ENCODE measurements at places on chromosomes 3 and 15.

GRCh38 chr3:26460985-26461384 is 161.6 kb upstream of the LRRC3B start:
- no peak for DNase-seq

GRCh38 chr3:56119575-56120349 is 348.5 kb downstream of the ERC2 start:
- no peak for DNase-seq

- DNase-seq, result no peak
These were observed 52.9 kb downstream of the TRPM7 start for GRCh38 chr15:50633653-50634052.

- no peak for DNase-seq
These were observed 47.4 kb downstream of the CCR4 start for GRCh38 chr3:32998631-32999451.

- DNase-seq, result no peak
These were observed 61.3 kb downstream of the CTDSPL start for GRCh38 chr3:37922721-37923568.

DNA sequence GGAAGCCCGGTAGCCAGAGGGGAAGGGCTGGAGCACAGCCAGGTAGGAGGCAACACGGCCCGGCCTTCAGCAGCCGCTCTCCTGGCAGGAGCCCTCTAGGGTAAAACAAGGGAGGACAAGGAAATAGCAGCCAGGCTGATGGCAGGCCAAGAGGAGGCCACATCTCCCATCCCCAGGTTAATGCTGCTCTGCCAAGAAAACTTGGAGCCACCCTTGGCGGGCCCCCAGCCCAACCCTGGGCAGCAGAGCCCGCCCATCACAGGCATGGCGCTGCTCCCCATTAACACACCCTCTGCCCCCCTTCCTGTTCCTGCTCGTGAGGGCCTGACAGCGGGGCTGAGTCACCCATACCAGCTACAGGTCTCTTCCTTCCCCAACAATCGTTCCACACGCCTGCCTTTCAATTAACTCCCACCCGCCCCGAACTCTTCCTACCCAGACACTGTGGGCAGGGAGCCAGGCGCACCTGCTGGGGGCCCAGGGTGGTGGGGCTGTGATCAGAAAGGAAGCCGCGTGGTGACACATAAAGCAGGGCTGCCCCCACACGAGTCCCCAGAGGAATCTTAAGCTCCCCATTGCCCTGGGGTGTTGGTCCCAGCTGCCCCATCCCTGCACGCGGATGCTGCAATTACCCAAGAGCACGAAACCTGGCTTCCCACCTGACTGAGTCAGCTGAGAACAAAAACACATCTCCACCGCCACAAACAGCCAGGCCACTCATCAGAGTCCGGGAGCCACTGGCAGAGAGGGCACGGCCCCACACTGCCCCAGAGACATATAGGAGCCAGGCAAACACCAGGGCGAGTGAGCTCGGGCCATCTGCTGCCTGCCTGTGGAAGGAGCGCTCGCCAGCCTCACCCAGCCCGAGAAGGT is at the start of gene C15orf62:
C15orf62 (plus strand) TSS at position 707 of the 873 bp plus-strand sequence. CDS start 516 bp downstream, outside the sequence.
- no peak for DNase-seq

DNA sequence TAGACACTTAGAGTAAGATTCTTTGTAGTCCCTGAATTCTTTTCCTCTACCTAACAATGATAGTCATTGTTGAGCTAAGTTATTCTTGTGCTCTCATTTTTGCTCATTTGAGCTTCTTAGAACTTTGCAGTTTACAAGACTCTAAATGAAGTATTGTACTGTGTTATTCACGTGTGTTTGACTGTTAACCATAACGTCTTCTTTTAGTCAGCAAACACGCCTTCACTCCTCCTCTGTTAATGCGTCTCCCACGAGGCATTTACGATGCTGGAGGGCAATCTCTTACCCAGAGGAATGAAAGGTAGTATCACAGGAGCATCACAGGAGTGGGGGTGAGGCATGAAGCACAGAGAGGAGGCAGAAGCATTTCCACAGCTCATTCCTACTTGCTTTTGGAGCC is 14.8 kb upstream of the P2RY14 start:
- DNase-seq, result no peak

GRCh38 chr3:176469694-176470205 is 727.5 kb downstream of the TBL1XR1 start:
- DNase-seq, result no peak

GRCh38 chr15:98753726-98754656 is 105.7 kb downstream of the IGF1R start:
- no peak for DNase-seq

DNA sequence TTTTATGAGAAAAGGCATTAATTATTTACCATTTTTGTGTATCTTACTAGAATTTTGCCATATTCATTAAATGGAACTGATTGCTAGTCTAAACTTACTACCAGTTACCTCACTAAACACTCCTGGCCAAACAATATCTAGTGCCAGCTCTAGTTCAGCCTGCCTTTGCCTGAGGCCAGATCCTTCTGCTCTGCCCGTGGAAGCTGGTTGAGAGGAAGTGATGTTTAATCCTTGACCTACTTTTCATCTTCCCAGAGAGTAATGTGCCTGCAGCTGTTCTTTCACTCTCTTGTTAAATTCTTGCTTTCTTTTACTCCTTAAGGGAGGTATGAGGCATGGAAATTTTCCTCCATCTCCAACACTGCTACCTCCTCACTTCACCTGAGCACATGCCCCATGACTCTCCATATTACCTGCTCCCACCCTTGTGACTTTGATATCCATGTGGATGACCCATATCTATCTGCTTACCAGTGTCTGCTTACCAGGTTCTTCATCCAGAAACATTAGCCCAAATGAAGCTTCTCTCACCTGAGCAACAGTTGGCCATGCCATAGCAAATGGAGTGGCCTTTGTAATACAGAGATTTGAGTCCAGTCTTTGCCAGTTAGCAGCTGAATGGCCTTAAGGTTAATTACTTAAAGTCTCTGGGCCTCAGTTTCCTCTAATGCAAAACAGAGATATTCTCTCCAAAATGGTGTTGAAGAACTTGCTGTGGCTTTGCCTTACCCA is 53.4 kb downstream of the UBE2E1 start:
- DNase-seq, result no peak

DNA sequence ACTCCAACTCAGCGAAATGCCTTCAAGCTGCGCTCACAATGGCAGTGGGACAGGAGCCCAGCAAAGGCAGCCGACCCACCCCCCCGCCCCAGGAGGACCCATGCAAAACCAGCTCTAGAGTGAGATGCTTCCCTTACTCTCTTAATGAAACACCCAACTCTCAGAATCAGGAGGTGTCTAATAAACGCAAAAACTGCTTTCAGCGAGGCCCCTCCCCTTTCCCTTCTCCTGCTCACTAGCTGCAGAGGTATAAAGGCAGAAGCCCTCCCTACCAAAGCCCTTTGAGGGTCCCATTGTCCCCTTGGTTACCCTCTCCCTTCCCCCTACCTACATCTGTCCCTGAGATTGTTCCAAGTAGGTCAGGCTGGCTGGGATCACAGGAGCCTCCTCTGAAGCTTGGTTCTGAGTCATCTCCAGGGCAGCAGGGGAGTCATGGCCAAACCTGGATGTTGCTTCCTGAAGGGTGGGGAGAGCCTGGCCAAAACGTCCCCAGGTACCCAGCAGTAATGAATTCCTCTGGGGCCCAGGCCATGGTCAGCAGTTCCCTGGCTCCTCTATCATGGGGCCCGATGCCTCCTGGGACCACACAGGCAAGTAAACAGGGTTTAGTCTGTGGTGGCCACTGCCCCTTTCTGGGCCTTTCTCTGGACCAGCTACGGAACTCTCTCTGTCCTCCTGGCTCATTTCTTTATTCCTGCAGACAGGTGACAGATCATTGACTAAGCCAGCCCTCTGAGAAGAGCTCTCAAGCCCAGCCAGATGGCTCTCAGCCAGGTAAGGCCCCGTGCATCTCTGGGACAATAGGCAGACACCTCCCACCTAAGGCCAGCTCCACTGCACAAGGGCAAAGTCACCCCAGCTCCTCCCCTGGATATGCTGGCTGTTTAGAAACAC is 8.6 kb downstream of the KLHL25 start:
- DNase-seq, result no peak

DNA sequence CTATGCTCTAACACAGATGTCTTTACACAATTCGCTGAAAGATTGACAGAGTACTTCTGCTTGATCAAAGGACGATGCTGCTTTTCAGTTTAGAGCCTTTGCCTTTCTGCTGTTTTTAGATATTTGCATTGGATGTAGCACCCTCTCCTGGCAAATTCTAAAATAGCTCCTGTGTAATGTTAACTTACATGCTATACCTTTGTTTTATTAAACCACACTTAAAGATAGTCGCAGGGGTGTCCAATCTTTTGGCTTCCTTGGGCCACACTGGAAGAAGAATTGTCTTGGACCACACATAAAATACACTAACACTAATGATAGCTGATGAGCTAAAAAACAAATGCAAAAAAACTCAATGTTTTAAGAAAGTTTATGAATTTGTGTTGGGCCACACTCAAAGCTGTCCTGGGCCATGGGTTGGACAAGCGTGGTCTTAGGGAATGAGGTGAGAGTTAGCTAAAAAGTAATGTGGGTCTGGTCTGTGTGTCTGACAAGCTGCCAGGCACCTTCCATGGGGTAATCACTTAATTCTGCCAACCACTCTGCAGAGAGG is 62.9 kb downstream of the ATG7 start:
- DNase-seq, result no peak

- DNase-seq, result no peak
These were observed 15.3 kb downstream of the TTC21A start for GRCh38 chr3:39122813-39123212.

DNA sequence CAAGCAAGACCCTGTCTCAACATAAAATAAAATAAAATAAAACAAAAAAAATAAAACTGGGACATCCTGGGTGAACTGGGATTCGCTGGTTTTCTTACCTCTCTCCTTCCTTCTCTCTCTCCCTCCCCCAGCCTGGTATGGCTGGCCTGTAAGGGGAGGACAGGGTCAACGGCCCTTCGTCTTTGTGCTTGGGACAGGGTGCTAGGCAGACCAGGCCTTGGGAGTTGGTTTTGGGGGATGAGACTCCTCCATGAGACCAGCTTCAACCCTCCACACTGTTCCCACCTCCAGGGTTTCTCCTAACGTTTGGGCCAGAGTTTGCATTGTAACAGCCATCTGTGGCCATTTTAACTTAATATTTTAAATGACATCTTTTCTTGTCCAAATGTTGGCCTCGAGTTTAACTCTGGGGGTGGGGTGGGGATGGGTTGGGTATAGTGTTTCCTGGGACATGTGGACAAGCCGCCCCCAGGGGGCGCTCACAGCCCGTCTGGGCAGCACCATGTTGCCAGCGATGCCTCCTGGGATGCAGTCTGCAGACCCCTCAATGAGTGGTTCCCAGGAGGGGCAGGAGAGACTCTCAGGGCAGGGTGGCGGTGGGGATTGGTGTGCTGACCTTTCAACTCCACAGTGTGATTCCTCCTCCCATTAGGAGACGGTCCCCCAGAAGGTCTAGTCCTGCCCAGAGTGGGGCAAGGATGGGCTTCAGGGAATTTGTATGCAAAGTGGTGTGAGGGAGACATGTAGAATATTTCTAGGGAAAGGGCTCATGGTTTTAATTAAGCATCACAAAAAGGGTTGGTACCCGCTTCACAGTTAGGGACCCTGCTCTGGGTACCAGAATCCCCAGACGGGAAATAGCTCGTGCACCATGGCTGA is 37.7 kb upstream of the LCTL start:
- peak; percentile 31 for DNase-seq

DNA sequence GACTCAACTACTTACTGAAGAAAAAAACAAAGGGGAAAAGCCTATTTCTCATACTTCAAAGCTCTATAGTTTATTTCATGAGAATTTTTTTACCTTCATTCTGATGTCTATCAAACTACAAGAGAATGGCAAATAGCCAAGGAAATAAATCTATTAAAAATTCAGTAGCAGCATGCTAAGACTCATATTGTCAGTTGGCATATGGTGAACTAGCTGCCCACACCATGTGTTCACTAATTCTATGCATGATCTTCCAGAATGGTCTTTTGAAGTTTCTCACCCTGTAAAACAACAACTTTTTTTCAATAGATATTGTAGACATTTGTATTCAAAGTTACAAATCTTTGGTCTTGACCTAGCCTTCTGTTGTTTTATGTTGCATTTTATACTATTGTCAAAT is 386.2 kb downstream of the RSL24D1 start:
- no peak for DNase-seq

- no peak for DNase-seq
These were observed 98.8 kb downstream of the AKAP13 start for GRCh38 chr15:85479071-85479647.

GRCh38 chr3:47440131-47440530 is 35.6 kb downstream of the SCAP start:
- DNase-seq, result no peak

- DNase-seq, result no peak
These were observed 67.8 kb downstream of the GPR176 start for GRCh38 chr15:39852250-39852649.
